ENCODE measurements at places on chromosomes 5 and 9.
A peak's percentile ranks its signal among the peaks of the same experiment; 100 is the strongest.

GRCh38 chr5:110625376-110625999, 101.0 kb downstream of the TMEM232 start:
- DNase-seq: peak; percentile 21

DNA sequence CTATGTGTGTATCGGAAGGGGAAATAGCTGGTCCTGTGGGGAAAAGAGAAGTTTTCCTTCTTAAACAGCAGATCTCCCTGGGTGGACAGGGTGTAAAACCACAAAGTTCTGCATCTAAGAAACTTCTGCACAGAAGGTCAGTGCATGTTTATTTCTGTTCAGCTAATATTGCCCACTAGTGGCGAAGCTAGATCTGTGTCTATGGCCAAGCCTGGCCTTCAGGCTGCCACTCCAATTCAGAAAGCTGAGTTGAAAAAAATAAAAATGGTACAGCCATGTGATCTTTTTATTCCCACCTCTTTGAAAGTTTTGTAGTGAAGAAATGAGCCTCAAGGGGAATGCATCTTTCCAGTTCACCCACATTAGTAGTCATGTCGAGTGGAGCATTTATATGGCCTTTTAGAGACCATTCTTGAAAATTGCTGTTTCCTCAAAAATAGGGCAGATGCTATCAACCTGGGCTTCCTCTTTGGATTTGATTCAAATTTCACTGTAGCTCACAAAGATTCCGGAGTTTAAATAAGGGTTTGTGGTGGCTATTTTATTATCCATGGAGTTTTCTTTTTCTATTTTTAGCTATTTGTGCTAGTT, 488.0 kb downstream of the PRELID2 start:
- DNase-seq: no peak

DNA sequence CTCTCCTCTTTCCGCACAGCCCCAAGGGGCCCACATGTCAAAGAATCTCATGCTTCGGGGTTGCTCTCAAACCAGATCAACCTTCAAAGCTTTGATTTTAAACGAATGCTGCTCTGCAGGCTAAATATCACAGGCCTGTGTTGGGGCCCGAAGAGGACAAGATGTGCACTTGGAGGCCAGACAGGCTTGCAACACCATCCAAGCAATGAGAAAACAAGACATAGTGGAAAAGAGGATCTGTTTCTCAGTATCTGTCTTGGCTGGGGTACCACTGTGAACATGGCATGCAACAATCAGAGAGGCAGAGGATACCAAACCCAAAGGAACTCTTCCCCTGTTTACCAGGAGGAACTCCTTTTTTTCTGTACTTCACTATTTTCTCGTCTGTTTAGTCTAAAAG, 321.8 kb downstream of the SLIT3 start:
- DNase-seq: no peak

DNA sequence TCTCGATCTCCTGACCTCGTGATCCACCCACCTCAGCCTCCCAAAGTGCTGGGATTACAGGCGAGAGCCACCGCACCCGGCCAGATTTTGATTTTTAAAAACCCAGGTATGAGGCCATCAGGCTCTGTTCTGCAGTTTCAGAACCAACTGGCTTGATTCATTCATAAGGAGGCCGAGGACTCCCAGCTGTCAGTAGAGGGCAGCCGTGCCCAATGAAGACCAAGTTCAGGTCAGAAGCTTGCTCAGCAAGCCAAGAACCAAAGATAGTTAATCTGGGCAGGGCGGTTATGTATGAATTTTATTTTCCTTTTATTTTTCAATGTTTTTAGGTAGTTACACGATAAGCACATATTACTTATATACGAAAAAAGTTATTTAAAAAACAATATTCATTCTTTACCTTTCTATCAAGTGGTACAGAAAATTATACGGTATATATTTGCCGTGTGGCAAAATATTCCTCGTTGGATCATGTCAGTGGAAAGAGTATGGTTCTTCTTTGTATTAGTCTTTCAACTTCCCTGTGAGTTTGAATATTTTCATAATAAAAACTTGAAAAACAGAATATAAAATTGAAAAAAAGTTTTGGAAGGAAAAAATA, 18.0 kb downstream of the MGAT1 start:
- peak; percentile 73 for DNase-seq

- DNase-seq: peak; percentile 52
Observed at GRCh38 chr5:137629646-137630045, 106.2 kb downstream of the KLHL3 start.

DNA sequence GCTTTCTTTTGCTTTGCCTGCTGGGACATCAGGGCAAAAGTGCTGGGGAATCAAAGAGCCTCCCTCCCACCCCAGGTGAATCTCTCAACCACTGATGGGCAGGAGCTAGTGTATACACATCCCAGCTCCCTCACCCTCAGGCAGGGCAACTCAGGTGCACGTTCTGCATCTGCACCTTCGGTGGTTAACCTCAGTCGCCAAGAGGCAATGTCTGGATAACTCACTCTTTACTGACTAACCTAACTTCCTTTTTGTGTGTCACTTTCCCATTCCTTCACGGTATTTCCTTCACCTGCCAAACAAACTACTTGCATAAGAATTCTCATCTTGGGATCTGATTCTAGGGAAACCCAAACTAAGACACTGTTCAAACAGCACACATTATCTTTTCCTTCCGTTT, 26.3 kb downstream of the CNTFR start:
- DNase-seq: no peak

DNA sequence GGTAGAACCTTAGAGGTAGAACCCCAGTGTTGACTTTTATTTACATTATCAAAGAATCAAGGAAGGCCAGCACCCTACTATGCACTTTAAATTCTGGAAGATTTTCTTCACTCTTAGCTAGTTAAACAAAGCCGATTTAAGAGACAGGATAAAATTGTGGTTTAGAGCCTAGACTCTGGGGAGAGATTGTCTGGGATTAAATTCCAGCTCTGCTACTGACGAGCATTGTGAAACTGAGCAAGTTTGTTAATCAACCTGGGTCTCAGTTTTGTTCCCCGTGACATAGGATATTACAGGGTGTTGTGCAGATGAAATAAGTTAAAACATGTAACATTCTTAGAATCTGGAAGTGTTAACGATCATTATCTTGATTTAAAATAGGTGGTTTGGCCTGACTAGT, 83.5 kb downstream of the FEM1C start:
- no peak for DNase-seq

GRCh38 chr5:125244531-125244930, 498.1 kb upstream of the ZNF608 start:
- DNase-seq: no peak

DNA sequence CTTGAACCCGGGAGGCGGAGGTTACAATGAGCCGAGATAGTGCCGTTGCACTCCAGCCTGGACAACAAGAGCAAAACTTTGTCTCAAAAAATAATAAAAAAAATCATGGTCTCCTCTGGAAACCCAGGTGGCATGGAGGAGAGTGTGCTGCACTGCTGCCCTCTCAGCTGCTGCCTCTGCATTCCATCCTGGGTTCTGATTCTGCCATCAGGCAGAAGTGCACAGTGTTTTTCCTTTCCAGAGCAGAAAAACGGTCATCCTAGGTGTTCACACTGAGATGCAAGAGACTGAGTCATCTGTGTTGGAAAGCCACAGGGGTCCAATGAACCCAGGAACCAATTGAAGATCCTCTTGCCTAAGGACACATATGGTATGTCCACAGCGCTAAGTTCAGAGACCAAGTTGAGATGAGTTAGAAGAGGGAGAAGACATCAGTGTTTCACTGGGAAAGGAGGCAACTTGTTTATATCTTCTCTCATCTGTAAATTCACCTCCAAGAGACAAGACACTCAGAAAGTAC, 88.8 kb upstream of the DMRT1 start:
- no peak for DNase-seq

GRCh38 chr5:157108976-157109375, at the start of gene HAVCR2:
Gene HAVCR2, minus strand, starts transcription at chr5:157109044. Its CDS starts 61 bp downstream, at chr5:157108983.
- peak; percentile 62 for DNase-seq

DNA sequence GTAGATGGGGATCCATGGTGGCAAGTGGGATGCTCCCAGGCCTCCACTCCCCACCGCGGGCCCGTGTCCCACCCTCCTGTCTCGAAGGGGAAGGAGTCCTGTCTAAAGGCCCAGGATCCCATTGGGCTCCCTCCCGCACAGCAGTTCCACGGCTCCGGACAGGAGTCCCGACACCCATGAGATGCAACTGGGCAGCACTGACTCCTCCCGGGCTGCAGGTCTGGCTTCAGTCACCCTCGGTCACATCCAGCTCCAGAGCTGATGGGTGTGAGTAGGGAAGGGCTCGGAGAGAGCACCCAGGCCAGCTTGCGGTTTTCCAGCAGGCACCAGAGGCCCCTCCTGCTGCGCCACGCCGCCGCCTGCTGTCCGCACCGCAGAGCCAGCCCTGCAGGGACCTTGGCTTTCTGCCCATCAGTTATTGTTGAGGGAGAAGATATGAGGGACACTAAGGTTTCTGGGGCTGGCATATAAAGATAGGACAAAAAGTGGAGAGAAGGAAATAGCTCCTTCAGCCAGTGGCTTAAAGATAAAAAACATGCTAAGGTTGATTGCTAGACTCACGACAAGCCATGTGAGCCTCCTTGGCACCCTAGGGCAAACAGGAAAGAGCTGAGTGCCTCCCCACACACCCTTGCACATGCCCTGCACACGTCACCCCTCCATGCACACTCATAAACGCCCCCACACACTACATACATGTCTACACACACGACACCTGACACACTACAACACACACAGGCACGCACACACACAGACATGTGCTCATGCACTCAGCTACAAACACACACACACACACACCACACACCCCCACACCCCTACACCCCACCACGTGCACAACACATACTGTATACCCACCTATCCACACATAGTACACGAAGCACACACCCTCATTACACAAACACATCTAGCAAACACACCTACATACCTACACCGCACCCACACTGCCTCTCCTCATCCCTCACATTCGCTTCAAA, 79.0 kb downstream of the AK8 start:
- DNase-seq: no peak

DNA sequence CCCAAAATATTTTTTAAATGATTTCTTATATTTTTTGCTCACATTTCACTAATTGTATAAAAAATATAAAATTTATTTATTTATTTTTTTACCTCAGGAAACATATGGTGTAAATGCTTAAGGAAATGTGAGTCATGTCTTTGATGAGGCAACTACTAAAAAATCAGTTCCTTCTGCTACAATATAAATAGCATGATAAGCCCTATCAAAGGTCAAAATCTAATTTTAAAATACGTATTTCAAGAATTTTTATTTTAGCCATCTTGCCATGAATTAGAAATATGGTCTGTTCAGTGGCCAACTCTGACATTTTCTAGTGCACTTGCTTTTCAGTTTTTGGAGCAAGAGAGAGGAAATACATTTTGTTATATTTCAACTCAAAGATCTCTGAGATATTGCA, 50.5 kb downstream of the PDE4D start:
- DNase-seq: no peak

- DNase-seq: no peak
Observed at GRCh38 chr9:37053684-37054362, 19.8 kb upstream of the PAX5 start.

DNA sequence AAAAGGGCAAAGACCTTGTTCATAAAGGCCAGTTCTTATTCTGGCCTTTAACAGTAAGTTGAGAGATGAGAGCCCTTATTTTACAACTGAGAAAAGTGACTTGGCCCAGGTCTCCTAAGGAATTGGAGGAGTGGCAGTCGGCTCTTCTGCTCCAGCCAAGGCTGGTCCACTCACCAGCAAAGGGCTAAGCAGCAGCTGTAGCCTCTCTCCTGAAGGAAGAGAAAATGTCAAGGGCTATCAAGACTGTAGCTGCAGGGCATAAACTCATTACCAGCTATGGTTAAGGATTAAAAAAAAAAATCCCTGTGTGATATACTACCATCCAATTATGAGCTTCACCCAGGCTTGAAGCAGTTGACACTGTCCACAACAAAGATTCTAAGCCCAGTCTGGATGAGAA, 138.6 kb upstream of the RAD23B start:
- DNase-seq: no peak

GRCh38 chr9:135039266-135039870, 48.1 kb upstream of the OLFM1 start:
- DNase-seq: no peak

- DNase-seq: no peak
Observed at GRCh38 chr5:87008751-87009560, 258.7 kb upstream of the RASA1 start.

- no peak for DNase-seq
Observed at GRCh38 chr5:72951671-72952468, 4.0 kb upstream of the FCHO2 start.

- no peak for DNase-seq
Observed at GRCh38 chr5:138289296-138289695, 14.9 kb upstream of the GFRA3 start.

- no peak for DNase-seq
Observed at GRCh38 chr5:171813813-171814490, 28.3 kb downstream of the SMIM23 start.

GRCh38 chr9:130707225-130707976, 13.8 kb downstream of the EXOSC2 start:
- DNase-seq: peak; percentile 70

- no peak for DNase-seq
Observed at GRCh38 chr5:111769541-111769940, 12.5 kb upstream of the NREP start.

DNA sequence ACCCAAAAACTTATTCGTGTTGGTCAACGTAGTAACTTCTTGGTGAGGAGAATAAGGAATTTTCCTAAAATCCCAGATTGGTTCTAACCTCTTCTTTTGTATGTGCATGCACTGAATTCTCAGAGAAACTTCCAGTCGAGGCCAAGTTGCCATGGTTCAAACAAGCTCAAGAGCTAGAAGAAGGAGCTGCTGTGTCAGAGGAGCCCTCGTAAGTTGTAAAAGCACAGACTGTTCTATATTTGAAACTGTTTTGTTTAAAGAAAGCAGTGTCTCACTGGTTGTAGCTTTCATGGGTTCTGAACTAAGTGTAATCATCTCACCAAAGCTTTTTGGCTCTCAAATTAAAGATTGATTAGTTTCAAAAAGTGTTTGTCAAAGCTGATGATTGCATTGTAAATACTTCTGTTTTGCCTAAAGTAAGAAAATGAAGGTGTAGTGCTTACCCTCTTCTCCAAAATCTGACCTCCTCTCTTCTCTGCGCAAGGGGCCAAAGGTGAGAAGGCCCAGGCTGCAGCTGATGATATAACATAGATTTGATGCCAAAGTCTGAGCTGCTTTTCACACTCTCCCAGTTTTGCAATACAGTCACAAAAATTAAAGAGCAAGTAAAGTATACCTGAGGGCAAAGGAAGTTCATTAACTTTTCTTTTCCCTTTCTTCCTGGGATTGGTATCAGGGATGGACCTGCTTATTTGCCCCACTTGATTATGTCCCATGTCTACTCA, 210.8 kb downstream of the ADAMTSL1 start:
- no peak for DNase-seq

- DNase-seq: no peak
Observed at GRCh38 chr9:78903581-78903980, 606.7 kb downstream of the PSAT1 start.

GRCh38 chr5:1406681-1407640, 38.3 kb downstream of the SLC6A3 start:
- DNase-seq: no peak

- DNase-seq: no peak
Observed at GRCh38 chr5:139495638-139496435, 13.3 kb upstream of the STING1 start.

GRCh38 chr5:148913493-148913892, 87.1 kb downstream of the ADRB2 start:
- DNase-seq: no peak

- peak; percentile 59 for DNase-seq
Observed at GRCh38 chr5:139844472-139845145, 49.0 kb downstream of the PSD2 start.

All from CD4-positive, alpha-beta T cell treated with Interleukin-4 for 4 hours (primary cell).